ENCODE measurements at places on chromosomes 3 and 15.

GRCh38 chr3:134897391-134898141 lies 102.5 kb downstream of the EPHB1 start:
- DNase-seq = no peak

DNA sequence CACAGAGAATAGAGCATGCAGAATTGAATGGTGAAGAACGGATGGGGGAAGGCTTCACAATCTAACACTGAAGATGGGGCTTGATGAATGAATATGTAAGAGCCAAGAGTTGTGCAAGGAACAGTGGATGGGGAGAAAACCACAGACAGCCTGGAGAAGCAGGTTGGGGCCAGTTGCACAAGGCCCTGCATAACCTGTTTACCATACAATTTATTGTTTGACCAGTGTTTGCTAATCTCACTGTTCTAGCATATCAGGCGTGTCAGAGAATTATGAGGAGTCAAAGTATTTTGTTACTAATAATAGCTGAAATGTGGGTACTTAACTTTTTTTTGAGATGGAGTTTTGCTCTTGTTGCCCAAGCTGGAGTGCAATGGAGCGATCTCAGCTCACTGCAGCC lies 36.4 kb downstream of the LINS1 start:
- DNase-seq = no peak

DNA sequence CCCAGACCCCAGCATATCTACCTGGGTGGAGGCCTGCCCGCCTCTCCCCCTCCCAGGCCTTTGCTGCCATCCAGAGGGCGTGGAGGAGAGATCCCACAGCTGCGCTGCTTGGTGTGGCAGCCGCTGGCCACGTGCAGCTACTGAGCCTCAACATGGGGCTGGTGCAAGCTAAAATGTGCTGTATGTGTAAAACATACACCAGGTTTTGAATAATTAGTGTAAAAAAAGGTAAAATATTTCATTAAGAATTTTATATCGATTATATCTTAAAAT lies 95.8 kb downstream of the SEC22A start:
- DNase-seq = no peak

- DNase-seq = no peak
These were observed 9.4 kb upstream of the EID1 start for GRCh38 chr15:48868536-48868935.

- DNase-seq = no peak
These were observed 765.5 kb downstream of the VGLL3 start for GRCh38 chr3:86225461-86225860.

GRCh38 chr3:120144267-120144666 lies 50.0 kb upstream of the GSK3B start:
- no peak for DNase-seq

DNA sequence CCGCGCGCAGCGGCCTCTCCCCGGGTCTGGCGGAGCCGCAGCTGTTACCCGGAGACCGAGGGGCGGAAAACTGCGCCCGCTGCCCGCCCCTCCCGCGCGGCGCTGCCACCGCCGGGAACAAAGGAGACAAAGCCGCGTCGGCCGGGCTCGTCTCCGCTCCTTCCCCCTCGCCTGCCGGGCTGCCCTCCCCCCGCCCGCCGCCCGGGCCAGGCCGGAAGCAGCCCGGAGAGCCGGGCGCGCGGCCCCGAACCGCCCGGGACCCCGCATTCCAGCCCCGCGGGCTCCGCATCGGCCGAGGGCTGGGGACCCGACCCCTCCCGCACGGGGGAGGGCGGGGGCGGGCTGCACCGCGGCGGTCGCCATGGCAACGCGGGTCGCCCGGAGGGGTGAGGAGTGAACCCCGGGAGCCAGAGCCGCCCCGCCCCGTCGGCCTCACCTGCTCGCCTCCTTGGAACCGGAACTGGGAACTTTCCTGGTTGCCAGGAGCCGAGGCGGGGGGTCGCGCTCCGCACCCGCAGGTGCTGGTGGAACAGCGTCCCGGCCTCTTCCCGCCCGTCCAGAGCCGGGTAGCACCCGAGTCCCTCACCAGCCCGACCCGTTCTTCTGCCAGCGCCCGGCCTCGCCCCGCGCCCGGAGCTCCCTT lies 448 bp downstream of the PLXNB1 start:
- no peak for DNase-seq

- DNase-seq = peak; percentile 13
These were observed 23.1 kb upstream of the GABPB1 start for GRCh38 chr15:50377867-50378751.

DNA sequence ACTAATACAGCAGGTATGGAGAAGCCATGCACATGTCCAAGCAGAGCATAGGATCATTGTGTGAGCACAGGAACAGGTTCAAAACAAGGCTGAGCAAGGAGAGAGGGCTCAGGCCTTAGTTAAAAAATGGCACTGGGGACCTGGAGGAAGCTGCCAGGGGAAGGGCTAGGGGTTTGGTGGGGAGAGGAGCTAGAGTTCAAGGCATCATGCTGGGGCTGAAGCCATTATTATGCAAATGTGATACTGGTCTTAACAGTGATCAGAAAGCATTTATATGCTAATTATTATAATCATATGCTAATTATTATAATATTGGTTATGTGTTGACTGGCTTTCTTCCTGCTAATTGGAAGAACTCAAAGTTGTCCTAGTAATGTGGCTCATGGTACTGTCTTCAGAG lies 546.0 kb upstream of the CFAP20DC start:
- no peak for DNase-seq

- DNase-seq = no peak
These were observed 8.0 kb downstream of the PIK3CA start for GRCh38 chr3:179156170-179156569.

- no peak for DNase-seq
These were observed 61.4 kb upstream of the C15orf39 start for GRCh38 chr15:75140080-75140879.
